ENCODE measurements at places on chromosomes 6 and 20.

- ATAC-seq = no peak
Observed at GRCh38 chr6:105072798-105073199, 107.0 kb downstream of the POPDC3 start.

DNA sequence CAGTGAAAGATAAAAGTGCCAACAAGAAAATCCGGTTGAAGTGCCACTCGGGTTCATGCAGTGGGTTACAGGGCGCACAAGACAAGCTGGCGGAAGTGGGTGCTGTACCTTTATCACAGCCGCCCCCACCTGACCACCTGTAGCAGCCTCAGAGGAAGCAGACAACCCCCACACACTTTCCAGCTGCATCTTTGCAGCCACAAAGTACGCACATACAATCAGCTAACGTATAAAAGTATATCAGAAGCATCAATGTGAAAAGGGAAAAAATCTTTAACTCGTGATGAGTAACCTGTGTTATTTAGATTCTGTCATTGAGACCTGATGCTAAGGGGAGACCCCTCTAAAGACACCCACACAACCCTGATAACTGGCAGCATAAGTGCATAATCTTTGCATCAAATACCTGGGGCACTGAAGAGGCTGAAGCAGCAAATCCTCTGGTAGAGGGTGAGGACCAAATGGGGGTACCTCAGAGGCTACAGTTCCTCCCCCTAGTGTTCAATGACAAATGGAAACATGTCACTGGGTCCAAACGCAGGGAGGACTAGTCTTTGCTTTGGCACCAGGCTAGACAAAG lies 22.1 kb downstream of the BACH2 start:
- peak; percentile 96 for ATAC-seq

DNA sequence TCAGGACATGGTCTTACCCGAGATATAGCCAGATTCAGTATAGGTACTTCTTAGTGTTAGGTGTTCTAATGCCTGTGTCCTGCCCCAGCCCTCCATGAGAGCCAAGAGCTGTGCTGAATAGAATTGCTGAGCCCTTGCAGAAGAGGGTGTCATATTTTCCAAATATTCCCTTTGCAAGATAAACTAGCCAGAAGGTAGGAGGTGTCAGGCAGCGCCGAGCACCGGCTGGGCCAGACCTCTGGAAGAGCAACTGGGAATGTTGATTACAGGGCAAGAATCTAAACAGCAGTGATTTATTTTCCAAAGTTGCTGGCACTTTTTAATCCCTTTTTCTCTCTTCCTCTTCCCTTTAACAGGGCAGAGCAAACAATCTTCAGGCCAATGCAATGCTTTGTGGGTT lies 37.1 kb upstream of the EZR start:
- ATAC-seq = no peak

- no peak for ATAC-seq
Observed at GRCh38 chr6:12911427-12911826, 194.9 kb downstream of the PHACTR1 start.

DNA sequence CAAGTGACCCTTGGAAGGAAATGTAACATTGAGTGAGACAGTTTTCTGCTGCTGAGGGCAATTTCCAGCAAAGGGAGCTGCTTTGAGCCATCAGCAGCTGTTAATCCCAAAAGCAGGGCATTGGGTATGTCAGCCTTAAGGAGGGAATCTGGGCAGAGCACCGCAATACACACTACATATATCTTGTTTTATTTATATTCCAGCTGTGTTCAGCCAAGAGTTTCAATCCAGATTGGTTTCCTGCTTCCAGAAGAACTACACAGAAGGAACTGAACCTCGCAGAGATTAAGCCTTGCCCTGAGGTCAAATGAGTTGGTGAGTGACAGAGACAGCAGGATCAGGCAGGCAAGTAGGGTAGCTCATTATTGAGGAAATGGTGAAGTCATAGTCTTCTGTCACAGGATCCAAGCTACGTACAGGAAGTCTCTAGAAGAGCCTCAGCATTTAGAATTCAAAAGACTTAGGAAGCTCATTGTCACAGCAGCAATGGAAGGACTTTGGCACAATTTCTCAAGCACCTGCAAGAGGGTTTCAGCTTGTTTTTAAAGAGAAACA lies 109.9 kb upstream of the HEY2 start:
- no peak for ATAC-seq

DNA sequence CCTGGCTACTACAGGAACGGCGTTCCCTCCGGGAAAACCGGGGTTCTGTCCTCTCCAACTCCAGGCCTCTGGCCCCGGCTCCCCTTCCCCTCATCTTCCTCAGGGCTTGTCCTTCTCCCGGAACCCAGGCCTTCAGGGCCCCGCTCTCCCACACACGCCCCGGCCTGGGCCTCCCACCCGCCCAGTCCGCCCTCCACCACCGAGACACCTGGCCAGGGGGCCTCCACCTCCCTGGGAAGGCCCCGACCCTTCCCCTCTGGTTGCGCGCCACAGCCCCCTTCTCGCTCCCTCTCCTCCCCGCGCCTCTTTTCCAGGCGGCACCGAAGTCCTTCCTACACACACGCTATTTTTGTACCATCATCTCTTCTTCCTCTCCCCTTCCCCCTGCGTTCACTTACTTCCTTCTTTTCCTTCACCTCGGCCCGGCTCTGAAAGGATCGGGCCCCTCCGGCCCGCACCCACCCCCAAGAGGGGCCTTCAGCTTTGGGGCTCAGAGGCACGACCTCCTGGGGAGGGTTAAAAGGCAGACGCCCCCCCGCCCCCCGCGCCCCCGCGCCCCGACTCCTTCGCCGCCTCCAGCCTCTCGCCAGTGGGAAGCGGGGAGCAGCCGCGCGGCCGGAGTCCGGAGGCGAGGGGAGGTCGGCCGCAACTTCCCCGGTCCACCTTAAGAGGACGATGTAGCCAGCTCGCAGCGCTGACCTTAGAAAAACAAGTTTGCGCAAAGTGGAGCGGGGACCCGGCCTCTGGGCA lies 1.3 kb upstream of the SIRPA start:
- no peak for ATAC-seq

GRCh38 chr6:124254941-124255685 lies 451.4 kb downstream of the NKAIN2 start:
- ATAC-seq = no peak

DNA sequence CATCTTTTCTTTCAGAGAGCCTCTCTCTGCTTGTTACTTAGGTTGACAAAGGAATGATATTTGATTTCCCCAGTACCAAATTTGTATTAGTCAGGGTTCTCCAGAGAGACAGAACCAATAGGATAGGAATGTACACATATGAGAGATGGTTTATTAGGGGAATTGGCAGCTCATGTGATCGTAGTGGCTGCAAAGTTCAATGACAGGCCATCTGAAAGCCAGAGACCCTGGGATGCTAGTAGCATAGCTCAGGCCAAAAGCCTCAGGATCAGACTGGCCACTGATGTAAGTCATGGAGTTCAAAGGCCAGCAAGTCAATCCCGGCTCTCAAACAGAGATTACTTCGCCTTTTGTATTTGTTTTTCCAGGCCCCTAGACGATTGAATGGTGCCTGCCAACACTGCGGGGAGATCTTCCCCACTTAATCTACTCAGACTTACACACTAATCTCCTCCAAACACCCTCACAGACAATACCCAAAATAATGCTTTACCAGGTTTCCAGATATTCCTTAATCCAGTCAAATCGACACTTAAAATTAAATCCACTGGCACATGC lies 215.5 kb downstream of the ALDH8A1 start:
- no peak for ATAC-seq

GRCh38 chr6:111971866-111972532 lies 81.9 kb upstream of the CCN6 start:
- no peak for ATAC-seq

- no peak for ATAC-seq
Observed at GRCh38 chr6:141682391-141682790, 450.3 kb upstream of the GJE1 start.
